ENCODE measurements at places on chromosomes 7 and 10. TPM values are rescaled to one million over a fixed set of nuclear protein-coding genes. Genes with fewer than 3 reads are reported as not detected.

Gene VPS41
- 62.1 TPM for total RNA-seq

Gene HOXA3
- 0.50 TPM for total RNA-seq

Gene TRIM50
- total RNA-seq, result not detected

Gene AFAP1L2
- total RNA-seq, result not detected

Gene PDE1C
- 0.31 TPM for total RNA-seq

Gene HHEX
- 1.9 TPM for total RNA-seq

Gene CNPY1
- not detected for total RNA-seq

Gene NEUROD6
- total RNA-seq, result not detected

Gene SPDYE11
- total RNA-seq, result not detected

Gene NEURL1
- not detected for total RNA-seq
